ENCODE measurements at places on chromosomes 4 and X.

DNA sequence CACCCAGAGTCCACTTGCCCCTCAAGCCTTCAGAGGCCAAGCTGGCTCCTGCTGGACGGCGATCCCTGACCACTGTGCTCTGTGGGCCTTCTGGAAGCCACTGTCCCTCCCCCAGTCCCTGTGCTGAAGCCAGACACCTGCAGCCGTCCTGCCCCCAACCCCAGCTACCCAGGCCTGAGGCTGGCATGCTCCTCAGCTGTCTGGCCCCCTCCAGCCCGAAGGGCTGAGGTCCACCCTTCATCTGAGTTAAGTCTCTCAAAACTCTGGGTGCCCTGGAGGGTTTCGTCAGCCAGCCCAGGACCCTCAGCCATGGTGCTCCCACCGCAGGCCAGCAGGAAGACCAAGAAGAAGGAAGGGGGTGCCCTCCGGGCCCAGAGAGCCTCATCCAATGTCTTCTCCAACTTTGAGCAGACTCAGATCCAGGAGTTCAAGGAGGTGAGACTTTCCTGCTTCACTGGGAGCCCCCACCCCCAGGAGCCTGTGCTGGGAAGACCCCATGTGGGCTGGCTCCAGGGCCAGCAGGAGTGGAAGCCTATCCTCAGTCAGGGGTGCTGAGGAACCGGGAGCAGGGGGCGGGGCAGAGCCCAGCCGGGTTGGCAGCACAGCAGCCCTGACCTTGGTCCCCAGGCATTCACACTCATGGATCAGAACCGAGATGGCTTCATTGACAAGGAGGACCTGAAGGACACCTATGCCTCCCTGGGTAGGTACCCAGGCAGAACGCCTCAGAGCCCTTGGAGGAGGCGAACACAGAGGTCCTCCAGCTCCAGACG is 4.2 kb downstream of the MYL5 start:
- DNase-seq, result no peak

DNA sequence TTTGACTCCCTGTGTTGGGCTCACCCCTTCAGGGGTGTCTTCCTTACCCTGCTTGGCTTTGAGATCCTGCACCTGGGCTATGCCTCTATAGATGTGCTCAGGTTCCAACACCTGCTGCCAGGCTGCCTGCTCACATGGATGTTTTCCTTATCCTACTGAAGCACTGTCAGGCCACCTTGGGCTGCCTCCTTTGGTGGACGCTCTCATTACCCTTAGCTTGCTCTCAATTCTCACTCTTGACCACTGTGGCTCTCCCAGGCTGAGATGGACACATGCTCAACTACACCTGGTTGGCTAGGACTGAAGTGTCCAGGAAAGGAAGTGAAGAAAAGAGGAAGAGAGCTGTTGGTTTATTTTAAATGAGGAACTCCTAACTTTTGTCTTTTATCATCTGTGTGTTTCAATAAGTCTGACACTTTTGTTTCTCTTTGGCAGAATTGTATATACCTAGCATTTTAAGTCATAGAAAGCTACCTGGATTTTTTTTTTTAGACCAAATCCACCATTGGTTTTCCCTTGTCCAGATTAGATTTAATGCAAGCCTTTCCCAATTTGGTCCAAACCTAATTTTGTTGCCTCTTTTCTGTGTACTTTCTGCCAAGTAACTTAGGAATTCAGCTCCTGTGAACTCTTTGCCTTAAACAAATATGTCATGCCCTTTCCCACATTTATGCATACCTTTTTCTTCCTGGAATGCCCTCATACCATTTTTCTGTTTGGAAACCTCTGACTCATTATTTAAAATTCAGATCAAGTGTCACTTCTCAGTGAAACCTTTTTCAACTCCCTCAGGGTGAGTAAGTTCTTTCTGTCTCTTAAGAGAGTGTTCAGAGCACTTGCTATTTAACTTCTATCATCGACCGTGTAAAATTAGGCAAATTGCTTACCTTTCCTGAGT is 175.8 kb downstream of the GC start:
- DNase-seq, result peak; percentile 3

DNA sequence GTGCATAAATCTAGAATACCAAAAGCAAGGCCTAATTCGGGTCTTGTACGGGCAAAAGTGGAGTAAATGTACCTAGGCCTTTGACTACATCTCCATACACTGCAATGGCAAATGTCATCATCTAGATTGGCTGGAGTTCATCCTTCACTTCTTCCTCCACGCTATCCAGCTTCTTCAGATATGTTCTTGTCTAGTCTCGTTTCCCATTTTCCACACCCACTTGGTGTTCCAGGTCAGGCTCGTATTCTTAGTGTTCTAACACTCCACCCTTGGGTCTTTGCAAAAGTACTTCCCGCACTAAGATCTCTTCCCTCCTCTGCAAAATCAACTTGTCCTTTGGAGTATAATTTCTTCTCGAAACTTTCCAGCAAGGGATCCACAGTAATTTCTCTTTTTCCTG is 1.4 kb downstream of the COQ2 start:
- no peak for DNase-seq

DNA sequence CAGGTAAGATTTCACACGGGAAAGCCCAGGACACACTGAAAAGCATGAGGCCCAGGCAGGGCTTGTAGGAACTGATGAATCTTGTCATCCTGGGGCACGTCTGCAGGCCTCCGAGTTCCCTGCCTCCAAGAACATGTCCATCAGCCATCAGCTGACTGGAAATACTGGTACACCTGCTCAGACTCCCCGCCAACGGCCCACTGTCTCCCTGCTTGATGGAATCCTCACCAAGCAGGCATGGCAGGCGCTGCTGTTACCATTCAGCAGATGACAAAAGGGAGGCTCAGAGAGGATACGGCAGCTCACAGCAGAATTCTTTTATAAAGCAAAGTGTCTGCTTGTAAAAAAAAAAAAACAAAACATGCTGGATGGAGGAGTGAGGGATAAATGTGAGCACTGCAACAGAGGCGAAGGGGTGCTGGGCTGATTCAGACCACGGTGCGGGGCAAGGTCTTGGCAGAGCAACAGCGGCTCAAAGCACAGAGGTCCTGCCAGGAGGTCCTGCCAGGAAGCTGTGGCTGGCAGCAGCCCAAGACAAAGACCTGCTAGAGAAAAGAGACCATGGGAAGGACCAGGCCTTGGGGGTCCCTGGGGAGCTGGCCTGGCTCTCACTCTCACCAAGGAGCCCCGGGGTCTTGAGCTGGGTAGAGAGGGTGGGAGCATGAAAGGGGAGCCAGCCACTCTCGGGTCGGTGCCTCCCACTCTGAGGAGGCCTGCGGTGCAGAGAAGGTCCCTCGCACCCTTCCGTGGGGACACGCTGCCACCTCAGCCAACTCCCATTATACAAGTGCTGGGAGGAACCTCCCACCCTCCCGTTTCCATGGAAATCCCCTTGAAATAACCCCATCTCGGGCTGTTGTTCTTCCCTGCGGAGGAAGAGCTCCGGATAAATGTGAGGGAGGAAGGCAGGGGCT is 25.6 kb downstream of the PPP2R2C start:
- no peak for DNase-seq

- DNase-seq, result no peak
Observed at GRCh38 chrX:48467281-48467761, 2.7 kb downstream of the SLC38A5 start.

GRCh38 chr4:148730766-148731165 is 288.6 kb upstream of the NR3C2 start:
- DNase-seq, result no peak

Data from BJ (cell line).